ENCODE measurements at places on chromosomes 11 and 22.

GRCh38 chr22:25765016-25765367 lies 23.0 kb downstream of the MYO18B start:
- no peak for DNase-seq

GRCh38 chr11:86106916-86107315 lies 38.0 kb upstream of the PICALM start:
- DNase-seq: no peak

DNA sequence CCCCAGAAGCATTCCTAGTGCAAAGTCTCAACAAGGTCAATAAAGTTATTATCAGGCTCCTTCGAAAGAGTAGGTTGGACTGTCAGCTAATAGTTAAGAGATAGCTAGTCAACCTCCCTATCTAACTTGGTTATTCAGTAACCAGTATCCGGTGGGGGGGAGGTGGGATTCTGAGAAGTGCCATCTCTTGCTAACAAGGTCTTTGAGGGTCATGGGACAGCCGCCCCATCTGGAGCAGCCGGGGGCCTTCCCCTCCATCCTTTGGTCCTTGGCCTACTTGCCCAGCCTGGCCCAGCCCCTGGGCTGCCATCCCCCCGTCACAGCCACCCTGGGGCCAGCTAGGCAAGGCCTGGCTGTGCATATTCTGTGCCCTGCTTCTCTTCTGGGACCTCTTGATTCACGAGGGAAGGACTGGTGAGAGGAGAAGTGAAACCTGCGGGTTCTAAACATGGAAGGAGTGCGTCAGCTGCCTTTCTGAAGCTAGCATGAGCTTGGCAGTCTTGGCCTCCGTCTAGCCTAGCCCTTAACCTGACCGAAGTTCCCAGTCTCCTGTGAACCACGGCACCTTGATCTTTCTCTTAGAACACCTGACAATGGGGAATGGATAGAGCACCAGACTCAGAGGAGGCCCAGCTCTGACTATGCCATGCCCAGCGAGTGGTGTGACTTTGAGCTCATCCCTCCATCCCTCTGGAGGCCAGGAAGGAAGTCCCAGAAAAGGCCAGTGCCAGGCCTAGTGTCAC lies 9.3 kb downstream of the SLC37A2 start:
- no peak for DNase-seq

DNA sequence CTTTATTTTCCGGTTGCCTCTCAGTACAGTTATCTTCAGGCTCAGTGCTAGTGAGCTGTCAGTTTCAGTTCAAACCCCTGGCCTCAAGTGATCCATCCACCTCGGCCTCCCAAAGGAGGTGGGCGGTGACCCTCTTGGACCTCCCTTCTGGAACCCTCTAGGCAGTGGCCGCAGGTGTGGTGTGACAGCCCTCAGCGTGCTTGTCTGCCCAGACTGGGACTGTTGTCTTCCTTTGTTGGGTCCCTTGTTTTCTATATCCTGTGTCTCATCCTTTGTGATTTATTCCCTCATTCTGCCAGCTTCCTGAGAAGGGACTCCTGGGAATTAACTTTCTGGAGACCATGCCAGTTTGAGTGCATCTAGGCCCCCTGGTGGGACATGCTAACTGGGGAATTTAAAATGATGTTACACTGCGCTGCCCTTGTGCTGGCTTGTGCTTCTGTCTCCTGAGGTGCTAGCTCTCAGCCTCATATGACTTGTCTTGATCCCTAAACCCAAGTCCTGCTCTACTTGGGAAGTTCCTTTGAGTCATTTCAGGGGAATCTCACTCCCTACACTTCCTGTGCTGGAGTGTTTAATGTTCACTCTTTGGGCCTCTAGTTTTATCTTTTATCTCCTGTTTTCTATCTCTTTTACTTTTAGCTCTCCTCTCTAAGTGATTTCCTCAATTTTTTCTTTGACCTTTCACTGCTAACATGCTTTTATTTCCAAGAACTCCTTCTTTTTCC lies 19.4 kb downstream of the MED15 start:
- no peak for DNase-seq

- no peak for DNase-seq
These were observed 200.3 kb upstream of the MPPED2 start for GRCh38 chr11:30786256-30787110.

DNA sequence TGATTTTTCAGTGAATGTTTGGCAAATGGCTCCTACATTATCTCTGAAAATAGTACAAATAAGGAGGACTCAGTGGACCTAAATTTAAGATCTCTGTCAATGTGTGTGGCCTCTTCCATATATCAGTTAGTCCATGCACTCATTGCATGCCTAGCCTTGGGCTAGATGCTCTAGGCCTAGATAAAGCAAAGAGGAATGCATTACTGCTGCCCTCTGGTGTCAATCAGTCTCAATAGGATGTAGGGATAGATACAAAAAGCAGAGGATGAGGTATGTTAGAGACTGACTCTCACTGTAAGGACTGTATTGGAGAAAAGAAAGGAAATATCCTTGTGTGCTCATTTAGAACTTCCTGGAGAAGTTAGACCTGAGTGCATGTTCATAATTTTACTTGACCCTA lies 42.0 kb downstream of the MS4A2 start:
- DNase-seq: no peak

GRCh38 chr11:58527429-58527828 lies 19.5 kb upstream of the OR5B21 start:
- DNase-seq: no peak

DNA sequence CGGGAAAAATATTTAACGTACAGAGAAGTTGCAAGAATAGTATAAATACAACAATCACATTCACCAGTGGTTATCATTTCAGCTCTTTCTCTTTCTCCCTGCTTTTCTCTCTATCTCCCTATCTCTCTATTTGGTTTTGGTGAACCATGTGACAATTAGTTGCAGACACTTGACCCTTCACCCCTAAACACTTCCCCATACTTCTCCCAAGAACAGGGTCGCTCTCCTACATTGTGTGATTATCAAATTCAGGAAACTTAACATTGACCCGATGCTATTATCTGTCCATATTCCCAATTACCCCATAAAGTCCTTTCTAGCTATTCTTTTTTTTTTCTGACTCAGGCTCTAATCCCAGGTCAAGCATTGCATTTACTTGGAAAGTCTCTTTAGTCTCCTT lies 4.8 kb upstream of the CYB5R3 start:
- DNase-seq: no peak

- DNase-seq: no peak
These were observed 15.7 kb downstream of the PPARA start for GRCh38 chr22:46165977-46166376.

GRCh38 chr11:125959931-125960330 lies 14.1 kb downstream of the VSIG10L2 start:
- no peak for DNase-seq

- DNase-seq: no peak
These were observed 38.0 kb upstream of the CHKA start for GRCh38 chr11:68159161-68159560.
